Muscle of arm (tissue), 14 donors: ENCODE measurements at places on chromosomes 11 and 22.

GRCh38 chr11:96658436-96658835 lies 268.6 kb downstream of the JRKL start:
- DNase-seq, result no peak

DNA sequence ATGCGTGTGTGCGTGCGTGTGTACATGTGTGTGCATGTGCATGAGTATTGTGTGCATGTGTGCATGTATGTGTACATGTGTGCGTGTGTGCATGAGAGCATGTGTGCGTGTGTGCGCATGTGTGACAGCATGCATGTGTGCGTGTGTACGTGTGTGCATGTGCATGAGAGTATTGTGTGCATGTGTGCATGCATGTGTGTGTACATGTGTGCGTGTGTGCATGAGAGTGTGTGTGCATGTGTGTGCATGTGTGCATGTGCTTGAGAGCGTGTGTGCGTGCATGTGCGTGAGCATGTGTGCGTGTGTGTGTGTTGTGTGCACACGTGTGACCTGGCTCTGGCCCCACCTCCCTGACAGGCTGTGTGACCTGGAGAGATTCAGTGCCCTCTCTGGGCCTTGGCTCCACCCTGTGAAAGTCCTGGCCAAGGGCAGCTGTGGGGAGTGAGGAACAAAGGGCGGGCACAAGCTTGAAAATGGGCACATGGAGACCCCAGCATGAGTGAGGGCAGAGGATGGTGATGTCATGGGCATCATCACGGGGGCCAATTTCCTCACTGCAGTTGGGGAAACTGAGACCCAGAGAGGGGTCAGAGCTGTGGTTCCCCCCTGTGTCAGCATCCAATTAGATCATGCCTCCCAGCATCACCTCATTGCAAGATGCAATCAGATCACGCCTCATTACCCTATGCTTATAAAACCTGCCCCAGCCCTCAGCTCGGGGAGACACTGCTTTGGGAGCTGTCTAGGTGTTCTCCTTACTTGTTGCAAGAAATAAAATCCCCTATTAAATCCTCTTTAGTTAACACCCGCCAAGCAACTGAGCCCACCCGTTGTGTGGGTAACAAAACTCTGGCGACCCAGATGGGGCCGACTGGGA lies 658 bp downstream of the ACY3 start:
- no peak for DNase-seq

- DNase-seq, result no peak
These were observed 4.7 kb downstream of the PLAAT3 start for GRCh38 chr11:63609536-63609935.

DNA sequence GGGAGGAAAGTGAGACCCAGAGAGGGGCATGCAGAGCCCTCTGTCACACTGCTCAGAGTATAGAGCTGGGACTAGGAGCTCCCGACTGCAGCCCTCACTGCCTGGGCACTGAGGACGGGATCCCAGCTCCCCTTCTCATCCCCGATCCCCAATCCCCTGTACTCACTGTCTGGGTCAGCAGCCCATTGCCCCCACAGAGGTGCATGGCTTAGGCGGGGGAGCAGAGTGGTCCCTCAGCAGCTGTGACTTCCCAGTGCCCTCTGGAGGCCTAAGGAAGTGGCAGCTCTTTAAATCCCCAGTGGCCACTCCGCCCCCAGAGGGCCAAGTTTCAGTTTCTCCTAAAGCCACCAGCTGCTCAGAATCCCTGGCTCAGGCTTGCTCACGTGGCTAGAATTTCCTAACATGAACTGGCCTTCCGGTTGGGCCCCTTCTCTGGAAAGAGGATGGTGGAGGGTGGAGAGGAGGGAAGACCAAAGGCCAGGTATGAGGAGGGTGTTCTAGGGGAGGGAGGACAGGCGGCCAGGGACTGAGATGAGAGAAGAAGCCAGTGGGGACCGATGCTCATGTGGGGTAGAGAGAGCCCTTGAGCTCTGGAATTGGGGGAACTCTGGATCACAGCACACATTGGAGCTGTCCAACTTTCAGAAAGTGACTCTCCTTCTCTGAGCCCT lies at the start of gene BATF2:
Gene BATF2, minus strand, starts transcription at position 262 of the 671 bp plus-strand sequence. Its CDS starts 57 bp downstream, at position 205.
- DNase-seq, result no peak

DNA sequence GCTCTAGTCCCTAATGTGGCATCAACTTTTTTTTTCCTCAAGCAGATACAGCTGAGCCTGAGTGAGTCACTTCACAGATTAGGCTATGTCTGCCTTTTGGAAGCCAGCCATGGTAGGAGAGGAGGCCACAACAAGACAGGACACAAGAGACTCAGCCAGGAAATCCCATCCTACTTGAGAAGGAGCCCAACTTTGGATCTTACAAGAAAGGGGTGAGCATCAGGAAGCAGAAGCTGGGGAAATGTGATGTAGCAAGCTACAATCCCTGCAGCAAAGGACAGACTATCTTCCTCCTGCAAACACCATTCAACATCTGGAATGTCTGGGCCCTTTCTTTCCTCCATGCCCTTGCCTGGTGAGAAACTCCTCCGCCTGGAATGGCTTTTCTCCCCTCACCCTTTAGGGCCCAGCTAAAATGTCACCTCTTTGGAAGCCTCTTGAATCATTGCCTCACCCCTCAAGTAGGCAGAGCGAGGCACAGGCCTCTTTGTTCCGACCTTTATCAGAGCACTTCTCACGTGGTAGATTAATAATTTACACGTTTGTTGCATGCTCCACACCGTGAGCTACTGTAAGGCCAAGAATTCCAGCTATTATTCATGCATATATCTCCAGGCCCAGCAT lies 156.4 kb upstream of the PITPNB start:
- peak; percentile 63 for DNase-seq

DNA sequence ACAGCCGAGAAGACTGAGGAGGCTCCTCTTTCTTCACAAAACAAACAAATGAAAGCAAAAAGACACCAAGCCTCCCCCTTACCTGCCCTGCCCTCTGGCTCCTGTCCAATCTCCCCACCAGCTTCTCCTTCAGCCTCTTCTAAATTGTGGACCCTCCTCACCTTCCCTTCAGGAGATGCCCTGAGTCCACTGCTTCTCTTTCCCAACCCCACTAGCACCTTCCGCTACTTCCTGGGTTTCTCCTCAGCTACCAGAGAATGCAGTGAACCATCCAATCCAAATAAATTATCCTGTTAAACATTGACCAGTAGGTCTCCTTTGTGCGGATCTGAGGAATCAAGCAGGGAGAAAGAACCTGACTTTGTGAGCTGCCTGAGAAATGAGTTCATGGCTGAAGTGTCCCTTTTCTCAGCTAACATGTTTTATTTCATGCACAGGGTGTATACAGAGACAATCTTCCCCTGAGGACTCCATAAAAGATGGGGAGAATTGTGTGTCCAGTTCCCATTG lies 63.2 kb upstream of the VPREB1 start:
- no peak for DNase-seq

GRCh38 chr11:45267652-45268299 lies 18.4 kb downstream of the SYT13 start:
- no peak for DNase-seq

GRCh38 chr11:7545611-7546010 lies 31.8 kb downstream of the PPFIBP2 start:
- DNase-seq, result no peak

DNA sequence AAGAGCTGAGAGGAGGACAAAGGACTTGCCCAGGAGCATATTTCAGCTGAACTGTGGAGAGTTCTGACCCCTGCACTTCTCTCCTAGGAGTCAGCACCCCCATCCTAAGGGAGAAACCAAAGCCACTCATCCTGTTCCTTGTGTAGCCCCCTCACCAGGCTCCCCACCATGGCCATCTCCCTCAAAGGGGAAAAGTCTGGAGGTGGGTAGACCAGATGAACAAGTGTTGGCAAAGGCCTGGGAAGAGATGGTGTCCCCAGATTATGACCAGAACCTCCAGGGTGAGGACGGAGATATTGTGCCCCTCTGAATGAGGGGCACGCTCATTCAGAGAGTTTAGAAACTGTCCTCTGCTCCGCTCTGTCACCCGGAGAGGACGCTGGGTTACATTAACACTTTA lies 880.0 kb downstream of the BRD1 start:
- DNase-seq, result no peak
